ENCODE measurements at places on chromosomes 7 and 10.

DNA sequence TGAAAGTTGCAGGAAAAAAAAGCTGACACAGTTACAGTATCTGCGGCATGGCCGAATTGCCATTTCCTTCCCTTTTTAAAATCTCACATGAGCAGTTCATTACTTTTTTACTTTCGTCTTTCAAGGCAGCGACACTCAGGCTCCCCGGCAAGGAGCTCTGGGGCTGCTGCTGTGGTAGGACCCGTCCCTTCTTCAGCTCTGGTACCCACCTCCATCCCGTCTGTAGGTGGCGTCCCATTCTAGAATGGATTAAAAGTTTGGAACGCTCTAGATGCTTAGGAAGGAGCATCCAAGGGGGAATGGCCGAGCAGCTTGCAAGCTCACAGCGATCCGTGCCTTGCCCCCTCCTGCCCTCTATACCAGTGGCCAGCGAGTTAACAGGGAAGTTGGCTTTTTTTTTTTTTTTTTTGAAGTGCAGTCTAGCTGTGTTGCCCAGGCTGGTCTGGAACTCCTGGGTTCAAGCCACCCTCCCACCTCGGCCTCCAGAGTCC lies 22.8 kb upstream of the TTYH3 start:
- no peak for DNase-seq

DNA sequence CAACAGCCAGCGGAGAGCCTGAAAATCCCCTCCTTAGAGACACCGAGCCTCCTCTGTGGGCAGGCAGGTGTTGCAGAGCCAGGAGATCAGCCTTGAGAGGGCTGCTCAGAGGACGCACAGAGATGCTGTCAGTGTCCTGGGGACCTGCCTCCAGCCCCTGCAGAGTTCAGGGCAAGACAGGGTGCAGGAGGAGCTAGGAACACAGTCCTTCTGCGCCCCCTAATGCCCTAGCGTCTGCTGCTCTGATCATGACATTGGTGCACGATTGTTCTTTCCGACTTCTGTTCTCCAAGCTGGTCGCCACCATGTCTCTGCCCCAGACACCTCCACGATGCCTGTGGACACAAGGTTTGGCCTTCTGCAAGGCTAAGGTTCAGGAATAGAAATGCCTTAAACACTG lies 613.7 kb upstream of the MKI67 start:
- DNase-seq: no peak

GRCh38 chr10:87619705-87620104 lies 40.0 kb upstream of the PAPSS2 start:
- no peak for DNase-seq

- no peak for DNase-seq
Observed at GRCh38 chr10:133327651-133328357, 8.9 kb downstream of the CALY start.

GRCh38 chr7:155311826-155312537 lies 14.3 kb downstream of the INSIG1 start:
- DNase-seq: no peak

DNA sequence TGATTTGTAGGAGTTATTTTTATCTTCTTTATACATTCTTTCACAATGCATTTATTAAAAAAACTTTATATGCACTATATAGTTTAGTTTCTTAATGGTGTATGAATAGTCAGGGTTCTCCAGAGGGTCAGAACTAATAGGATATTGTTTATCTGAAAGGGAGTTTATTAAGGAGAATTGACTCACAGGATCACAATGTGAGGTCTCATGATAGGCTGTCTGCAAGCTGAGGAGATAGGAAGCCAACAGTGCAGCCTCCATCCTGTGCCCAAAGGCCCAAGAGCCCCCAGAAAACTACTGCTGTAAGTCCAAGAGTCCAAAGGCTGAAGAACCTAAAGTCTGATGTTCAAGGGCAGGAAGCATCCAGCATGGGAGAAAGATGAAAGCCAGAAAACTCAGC lies 192.8 kb upstream of the AHR start:
- DNase-seq: no peak

DNA sequence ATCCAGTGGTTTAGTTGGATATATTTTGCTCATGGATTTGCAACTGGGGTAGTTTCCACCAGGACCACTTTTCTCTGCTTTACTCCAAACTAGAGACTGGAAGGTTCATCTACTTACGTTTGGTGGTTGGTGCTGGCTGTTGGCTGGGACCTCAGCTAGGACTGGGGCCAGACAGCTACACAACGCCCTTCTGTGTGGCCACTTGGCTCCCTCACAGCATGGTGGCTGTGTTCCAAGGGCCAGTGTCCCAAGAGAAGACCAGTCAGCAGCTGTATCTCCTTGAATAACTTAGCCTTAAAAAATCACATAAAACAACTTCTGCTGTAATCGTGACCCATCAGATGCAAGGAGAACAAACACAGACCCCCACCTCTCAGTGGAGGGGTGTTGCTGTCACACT lies 4.2 kb upstream of the KCNH2 start:
- no peak for DNase-seq

GRCh38 chr10:101818872-101819633 lies 809 bp upstream of the OGA start:
- no peak for DNase-seq

DNA sequence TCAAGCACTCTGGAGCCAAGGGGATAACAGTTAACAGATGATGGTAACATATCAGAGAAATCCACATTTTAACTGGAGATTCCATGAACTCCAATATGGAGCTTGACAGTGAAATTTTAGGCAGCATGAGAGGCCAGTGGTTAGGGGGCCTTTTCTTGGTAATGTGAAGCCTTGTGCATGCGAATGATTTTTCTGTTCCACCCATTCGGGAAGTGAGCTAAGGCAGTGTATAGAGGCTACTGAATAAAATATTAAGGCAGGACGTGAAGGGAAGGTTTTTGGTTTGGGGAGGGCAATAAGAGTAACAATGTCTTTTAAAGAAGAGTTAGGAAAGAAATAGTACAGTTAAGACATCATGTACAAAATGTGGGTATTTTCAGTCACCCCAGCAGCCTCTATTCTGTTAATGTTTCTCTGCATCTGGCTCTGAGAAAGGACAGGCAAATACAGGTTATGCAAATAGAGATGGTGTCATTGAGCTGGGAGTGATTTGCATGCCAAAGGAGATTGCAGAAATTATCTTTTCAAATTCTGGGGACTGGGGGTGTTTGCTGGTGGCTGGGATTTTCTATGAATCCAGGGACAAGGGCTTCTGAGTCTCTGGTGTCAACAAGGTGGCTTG lies 6.8 kb upstream of the TAS2R60 start:
- DNase-seq: no peak

GRCh38 chr7:157930441-157930840 lies 593.6 kb downstream of the DNAJB6 start:
- DNase-seq: no peak

GRCh38 chr7:83588602-83589240 lies 60.2 kb downstream of the SEMA3E start:
- DNase-seq: no peak

- no peak for DNase-seq
Observed at GRCh38 chr7:128928159-128928813, 9.4 kb upstream of the IRF5 start.

DNA sequence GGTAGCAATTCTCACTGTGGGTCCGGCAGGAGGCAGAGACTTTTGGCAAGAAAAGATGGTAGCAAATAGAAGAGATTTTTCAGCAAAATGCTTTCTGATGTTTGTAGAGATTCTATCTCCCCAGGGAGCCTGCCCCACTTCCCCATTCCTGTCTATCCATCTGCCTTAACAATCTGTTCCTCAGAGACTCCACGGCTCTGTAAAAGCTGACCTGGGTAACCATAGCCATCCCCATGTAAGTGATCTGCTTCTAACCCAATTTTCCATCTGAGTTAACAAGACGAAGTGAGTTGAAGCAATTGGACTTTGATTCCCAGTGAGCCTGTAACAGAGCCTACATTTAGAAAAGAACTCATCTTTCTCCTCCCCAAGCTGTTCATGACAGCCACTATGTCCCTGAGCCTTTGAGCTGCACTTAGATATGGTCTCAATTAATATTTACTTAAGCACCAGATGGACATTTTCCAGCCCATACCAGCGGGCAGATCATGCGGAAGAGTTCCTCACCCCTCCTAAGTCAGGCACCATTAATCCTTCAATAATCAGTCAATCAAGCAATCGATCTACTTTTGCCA lies 896.1 kb downstream of the CCSER2 start:
- DNase-seq: no peak

DNA sequence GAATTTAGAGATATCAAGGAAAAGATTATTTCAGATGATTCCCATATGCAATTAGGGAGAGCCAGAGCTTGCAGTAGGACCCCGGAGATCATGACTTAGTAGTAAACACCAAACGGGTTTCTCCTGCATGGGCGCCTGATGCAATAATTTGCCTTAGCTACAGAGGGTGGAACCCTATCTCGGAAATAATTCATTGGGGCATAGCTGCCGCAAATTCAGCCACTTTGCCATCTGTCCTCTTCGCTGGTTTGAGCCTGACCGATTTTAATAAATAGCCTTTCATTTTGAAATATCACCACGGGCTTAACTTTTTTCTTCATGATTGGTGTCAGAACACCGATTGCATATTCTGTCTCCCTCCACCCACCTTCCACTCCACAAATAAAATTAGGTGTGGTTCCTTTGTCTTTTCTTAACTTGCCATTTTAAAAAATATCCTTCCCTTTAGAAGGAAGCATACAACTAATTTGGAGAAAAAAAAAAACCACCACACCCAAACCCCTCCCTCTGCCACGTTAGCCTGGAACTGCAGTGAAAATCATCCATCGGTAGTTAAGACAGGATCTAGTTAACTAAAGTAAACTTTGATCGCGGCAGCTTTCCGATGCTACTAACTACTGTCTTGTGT lies 1.4 kb downstream of the GARS1 start:
- no peak for DNase-seq

DNA sequence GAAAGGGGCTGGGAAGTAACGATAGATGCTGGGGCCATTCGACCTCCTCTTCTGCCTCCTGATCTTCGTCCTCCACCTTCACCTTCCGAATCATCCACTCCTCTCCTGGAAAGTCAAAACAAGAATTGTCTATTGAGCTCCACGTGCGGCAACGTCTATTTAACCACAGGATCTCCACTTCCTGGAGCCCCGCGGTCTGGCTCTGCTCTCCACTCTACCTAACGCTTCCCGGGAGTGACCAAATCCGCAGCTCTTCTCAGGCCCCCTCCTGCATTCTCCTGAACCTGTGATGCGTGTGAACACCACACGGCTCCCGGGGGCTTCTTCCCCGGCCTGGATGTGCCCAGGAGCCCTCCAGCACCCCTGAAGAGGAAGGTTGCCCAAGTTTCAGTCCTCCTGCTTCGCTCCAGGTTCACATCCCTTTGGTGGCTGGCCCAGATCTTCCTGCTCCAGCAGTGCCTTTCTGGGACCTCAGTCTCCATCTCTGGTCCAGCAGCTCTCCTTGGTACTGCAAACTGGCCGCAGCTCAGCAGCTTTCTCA lies 7.2 kb downstream of the ZNF467 start:
- no peak for DNase-seq

Measured in type B pancreatic cell (in vitro differentiated cells).